ENCODE measurements at places on chromosomes 1 and 21.
A peak's percentile ranks its signal among the peaks of the same experiment; 100 is the strongest.

DNA sequence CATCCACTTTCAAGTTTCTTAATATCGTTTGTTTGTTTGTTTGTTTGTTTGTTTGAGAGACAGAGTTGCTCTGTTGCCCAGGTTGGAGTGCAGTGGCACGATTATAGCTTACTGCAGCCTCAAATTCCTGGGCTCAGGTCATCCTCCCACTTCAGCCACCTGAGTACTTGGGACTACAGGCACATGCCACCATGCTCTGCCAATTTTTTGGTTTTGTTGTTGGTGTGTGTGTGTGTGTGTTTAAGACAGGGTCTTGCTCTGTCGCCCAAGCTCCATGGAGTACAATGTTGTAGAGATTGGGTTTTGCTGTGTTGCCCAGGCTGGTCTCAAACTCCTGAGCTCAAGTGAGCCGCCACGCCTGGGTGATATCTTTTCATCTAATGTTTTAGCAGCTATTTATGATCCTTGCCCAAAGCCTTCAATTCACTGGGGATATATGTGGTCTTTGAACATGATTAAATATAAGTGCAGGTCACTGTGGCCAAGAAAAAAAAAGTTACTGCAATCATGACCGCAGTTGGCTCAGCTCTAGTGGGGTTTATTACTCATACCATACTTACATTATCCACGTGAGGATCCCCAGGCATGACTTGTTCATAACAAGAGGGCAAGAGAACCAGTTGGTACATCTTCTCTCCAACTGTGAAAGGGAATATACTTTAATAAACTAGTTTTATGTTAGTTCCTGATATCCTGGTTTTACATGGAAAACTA is 8.0 kb downstream of the RRP1B start:
- no peak for DNase-seq

DNA sequence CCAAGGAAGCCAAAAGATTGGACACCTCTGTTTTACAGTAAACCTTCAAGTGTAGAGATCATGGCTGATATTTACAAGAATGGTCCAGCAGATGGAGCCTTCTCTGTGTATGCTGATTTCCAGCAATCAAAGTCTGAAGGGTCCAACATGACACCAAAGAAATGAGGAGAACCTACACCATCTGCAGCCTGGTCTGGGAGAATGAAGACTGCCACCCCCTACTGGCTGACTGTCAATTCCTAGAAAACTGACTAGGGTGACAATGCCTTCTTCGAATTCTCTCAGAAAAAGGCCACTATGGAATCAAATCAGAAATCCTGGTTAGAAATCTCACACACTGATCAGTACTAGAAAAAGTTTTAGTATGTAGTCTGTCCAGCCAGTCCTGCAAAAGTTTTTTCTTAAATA is 83.3 kb downstream of the CDC42BPA start:
- DNase-seq: no peak

DNA sequence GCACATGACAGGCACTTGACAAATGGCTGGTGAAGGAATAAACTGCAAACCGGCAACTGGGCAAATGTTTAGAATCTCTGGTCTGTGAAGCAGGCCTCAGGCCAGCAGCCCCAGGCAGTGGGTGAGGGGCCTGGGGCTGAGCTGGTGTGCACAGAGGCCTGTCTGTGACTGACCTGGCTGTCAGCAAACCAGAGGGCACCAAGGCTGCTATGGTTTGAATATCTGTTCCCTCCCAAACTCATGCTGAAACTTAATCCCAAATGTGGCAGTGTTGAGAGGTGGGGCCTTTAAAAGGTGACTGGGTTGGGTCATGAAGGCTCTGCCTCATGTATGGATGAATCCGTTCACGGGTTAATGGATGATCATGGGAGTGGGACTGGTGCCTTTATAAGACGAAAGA is 139.8 kb downstream of the DMRTB1 start:
- DNase-seq: no peak

- no peak for DNase-seq
Observed at GRCh38 chr1:11980676-11980972, 380 bp downstream of the MFN2 start.

DNA sequence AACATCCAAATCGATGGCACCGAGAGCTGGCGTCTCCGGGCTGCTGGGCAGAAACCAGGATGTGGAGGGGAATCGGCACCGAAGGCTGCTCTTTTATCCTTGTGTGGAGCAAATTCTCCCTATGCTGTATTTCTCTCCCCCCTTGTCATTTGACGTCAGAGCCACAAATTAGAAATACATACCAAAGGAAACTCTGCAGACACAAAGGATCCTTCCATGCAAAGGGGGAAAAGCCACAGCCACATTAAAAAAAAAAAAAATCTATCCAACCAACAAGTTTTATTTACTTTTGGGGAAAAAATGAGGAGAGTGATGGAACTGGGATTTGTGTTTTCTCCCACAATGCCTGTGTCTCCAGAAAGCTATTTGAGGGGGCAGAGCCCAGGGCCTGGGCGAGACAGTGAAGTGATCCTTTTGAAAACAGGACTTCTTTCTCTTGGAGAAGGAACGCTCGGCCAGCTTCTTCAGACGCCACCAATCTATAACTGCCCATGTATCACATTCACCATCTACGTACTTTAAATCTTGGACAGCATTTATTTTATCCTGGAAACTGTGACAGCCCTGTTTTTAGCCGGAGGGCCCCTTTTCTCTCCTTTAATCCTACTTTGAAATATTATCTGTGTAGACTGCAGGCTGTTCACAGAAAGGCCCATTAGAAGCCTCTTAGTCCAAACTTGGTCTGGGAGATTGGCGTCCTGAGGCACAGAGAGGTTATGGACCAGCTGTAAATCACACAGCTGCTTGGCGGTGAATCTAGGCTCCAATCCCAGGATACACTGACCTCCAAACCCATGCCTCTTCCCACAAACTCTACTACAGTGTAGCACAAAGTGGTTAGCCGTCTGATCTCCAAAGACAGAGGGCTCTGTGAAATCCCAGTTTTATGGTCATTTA is 4.5 kb downstream of the KANK4 start:
- DNase-seq: no peak

GRCh38 chr1:64513545-64513944 is 43.6 kb downstream of the CACHD1 start:
- no peak for DNase-seq

- DNase-seq: no peak
Observed at GRCh38 chr1:28631713-28632112, 11.2 kb downstream of the TAF12 start.

GRCh38 chr1:156502894-156503697 is 2.5 kb upstream of the MEF2D start:
- no peak for DNase-seq

DNA sequence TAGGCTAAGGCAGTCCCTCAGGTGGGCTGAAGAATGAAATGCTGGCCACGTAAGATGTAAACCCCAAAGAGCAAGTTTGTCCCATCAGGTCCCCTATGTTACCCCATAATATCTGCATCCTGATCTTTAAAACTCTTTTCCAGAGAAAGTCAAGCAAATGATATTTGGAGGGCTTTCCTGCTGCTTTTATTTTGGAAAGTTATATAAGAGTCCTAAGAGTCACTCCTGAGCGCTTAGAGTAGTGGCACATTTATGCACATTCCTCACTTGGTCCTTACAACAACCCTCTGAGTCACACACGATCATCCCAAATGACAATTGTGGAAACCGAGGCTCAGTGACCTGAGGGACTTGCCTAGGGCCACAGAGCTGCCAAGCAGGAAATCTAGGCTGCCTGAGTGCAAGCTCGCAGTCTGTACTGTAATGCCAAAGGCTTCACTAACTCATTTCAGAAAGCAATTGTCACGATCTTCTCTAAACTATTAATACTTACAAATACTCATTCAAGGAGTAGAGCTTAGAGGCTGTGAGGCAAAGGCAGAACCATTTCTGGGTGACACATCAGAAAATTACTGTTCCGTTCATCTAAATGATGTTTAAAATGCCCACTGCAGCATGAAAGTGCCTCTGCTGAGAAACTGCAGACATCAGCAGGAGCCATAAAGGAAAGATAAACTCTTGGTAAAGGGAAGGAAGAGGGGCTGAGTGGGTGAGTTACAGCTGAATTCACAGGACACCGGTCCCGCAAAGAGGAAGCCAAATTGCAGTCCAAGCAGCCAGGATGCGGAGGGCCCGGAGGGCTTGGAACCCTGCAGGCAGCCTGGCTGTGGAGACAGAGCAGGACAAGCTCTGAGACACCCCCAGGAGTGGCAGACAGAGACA is 30.8 kb downstream of the CAPZB start:
- DNase-seq: no peak

DNA sequence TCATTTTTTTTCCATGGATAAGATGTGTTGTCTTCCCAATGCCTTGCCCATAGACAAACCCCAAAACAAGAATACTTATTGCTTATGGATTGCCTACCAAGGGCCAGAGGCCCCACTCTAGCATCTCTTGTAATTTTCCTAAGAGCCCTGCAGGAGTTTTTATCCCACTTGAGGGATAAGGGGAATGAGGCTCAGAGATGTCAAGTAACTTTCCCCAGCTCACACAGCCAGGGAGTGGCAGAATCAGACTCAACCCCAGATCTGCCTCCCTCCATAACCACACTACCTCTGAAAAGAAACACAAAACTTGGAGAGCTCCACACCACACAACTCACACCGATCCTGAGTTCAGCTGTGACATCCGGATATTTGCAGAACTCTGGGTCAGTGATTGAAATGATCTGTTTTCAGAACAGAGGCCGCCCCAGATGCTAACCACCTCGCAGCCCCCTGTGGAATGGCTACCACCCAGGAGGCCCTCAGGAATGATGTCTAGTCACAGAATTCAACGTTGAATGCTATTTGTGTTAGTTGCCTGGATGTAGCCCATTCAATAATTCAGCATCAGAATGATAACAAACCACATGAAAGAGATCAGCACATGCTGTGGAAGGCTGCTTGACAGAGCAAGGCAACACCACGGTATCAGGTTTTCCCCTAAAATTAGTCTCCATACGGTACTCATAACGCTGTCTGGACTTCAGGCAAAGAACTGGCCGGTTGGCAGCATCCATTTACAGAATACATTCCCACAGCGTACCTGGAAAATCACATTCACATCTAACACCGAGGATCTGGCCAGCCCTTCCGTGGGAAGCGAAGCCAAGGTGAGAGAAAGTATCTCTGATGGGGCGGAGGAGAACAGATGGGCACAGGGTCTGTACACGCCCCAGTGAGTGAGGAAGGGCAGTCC is 231.9 kb downstream of the TOMM20 start:
- no peak for DNase-seq

- no peak for DNase-seq
Observed at GRCh38 chr1:51255331-51255730, 19.3 kb downstream of the RNF11 start.

DNA sequence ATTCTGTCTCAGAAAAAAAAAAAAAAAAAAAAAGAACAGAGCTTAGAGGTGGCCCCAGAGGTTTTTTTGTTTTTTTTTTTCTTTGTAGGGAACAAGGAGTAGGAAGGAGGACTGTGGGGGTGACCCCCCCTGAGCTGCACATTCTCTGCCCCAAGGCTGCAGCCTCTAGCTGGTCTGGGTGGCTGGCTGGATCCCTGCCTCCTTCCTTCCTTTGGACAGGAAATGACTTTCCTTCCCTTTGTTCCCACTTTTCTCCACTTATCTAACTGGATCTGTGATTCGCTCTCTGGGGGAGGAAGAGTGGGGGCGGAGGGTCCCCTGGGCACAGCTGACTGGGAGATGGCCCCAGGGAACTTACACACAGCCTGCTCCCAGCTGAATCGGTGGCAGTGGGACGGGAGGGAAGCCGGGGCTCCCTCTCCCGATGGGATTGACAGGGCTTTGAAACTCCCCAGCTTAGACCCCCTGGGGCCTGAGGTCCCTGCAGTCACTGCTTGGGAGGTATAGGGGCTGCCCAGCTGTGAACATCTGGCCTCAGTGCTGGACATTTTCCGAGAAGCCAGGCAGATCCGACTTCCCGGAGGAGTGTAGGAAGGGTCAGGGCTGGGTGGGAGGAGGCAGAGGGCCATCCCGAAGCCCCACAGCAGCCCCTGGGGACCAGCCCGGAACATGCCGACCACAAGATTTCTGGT is 2.1 kb downstream of the FBLIM1 start:
- DNase-seq: no peak

DNA sequence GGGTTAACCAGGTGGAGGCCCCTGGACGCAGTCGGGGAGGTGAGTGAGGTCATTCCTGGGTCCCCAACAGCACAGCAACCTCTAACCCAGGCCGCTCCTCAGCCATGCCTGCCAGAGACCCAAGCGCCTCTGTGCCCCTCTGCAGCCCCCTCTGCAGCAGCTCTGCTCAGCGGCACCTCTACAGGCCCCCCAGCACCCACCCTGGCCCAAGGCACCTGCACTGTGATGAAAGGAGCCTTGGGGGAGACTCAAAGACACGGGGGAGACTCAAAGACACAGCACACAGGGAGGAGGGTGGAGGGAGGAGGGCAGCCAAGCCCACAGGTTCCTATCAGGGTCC is 19.5 kb downstream of the WDR4 start:
- DNase-seq: no peak

DNA sequence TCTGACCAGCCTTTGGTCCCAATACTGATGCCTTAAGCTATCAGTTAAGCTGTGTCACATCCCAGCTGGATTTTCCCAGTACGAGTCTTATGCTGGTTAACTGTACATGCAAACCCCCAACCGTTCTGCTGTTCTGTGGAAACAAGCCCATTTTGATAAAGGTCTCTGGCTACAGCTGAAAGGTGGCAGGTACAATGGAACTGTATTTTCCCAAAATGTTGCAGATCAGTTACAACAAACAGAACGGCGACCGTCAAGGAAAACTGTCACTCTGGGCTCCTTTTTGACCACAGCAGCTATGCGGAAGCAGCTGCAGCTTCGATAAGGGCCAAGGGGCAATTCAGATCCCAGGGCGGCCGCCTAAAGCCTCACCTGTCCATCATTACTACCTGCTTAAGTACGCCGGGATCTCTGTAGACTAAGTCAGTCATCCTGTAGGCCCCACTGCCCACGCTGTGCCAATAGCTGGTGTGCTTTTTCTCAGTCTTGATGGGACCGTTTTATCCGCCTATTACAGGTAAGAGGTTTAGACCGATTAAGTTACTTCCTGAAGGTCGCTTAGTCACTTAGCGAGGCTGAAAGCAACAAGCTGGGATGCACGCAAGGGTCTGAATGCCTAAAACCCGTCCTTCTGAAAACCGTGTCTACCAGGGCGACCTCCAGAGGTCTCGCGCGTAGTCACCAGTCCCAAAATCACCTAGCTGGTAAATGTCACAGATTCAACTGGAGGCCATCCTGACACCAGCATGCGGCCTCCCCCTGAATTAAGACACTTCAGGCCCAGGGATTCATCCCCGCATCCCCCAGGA is 11.1 kb upstream of the RAB42 start:
- peak; percentile 56 for DNase-seq

GRCh38 chr1:187471555-187471954 is 642.8 kb downstream of the PLA2G4A start:
- DNase-seq: no peak

DNA sequence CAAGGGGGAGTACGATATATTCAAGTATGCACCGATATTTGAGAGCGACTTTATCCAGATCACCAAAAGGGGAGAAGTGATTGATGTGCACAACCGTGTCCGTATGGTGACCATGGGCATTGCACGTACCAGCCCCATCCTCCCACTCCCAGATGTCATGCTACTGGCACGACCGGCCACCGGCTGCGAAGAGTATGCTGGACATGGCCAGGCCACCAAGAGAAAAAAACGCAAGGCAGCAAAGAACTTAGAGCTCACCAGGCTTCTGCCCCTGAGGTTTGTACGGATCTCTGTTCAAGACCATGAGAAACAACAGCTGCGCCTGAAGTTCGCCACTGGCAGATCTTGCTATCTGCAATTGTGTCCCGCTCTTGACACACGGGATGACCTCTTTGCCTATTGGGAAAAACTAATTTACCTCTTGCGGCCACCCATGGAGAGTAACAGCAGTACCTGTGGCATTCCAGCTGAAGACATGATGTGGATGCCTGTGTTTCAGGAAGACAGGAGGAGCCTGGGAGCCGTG is 16.5 kb downstream of the ATF3 start:
- no peak for DNase-seq

Data from activated effector memory CD4-positive, alpha-beta T cell treated with Interleukin-2 at 50 U/mL for 16 hours (primary cell).